Activated CD8-positive, alpha-beta memory T cell treated with anti-CD3 and anti-CD28 coated beads for 1 hour (primary cell): ENCODE measurements at places on chromosomes 5 and 9.

DNA sequence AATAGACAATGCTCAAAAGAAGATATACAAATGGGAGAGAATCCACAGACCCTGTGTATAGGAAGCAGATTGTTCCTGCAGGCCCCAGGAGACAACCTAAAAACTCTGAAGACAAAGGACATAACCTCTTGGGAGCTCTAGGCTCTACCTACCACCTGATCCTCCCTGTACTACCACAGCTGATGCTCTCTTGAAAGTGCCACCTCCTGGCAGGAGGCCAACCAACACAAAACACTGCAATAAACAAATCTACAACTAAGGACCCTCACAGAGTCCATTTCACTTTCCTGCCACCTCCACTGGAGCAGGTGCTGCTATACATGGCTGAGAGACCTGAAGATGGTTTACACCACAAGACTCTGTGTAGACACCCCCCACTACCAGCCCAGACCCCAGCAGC lies 49.0 kb downstream of the STARD4 start:
- DNase-seq, result no peak

- no peak for DNase-seq
Measured at GRCh38 chr9:81396528-81396927, 292.8 kb downstream of the TLE1 start.

DNA sequence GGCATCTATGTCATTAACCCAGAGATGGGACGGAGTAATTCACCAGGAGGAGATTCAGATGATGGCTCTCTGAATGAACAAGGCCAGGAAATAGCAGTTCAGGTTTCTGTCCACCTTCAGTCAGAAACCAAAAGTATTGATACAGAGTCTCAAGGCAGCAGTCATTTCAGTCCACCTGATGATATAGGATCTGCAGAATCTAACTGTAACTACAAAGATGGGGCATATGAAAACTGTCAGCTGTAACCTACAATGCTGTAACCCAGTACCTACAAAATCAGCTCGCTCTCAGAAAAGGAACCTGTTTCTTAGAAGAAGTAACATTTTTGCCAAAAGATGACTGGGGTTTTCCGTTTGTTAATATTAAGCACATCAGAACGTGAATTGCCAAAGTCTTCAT lies 14.7 kb downstream of the MFAP3 start:
- DNase-seq, result no peak

GRCh38 chr9:96663506-96664120 lies 8.5 kb upstream of the PRXL2C start:
- no peak for DNase-seq

DNA sequence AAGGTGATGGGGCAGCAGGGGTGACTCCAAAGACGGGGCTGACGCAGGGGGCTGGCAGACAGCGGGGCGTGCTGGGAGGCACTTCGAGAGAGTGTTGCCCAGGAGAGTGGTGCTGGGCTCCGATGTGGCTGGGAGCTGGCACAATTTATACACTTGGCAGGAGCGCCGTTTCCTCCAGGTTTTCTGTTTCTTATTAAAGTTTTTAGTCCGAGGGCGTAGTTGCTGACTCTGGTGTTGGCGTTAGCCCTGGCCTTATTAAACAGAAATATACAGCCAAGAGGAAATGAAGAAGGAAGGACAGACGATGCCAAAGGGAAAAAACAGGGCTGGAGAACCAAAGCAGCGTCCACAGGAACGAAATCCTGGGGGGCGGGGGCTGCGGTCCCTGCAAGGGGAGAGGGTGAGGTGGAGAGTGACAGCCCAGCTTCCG lies 139.6 kb upstream of the PHYKPL start:
- DNase-seq, result no peak

GRCh38 chr9:94178927-94179326 lies 80.2 kb upstream of the ZNF169 start:
- no peak for DNase-seq
